ENCODE measurements at places on chromosomes 12 and 14.
A peak's percentile ranks its signal among the peaks of the same experiment; 100 is the strongest.

DNA sequence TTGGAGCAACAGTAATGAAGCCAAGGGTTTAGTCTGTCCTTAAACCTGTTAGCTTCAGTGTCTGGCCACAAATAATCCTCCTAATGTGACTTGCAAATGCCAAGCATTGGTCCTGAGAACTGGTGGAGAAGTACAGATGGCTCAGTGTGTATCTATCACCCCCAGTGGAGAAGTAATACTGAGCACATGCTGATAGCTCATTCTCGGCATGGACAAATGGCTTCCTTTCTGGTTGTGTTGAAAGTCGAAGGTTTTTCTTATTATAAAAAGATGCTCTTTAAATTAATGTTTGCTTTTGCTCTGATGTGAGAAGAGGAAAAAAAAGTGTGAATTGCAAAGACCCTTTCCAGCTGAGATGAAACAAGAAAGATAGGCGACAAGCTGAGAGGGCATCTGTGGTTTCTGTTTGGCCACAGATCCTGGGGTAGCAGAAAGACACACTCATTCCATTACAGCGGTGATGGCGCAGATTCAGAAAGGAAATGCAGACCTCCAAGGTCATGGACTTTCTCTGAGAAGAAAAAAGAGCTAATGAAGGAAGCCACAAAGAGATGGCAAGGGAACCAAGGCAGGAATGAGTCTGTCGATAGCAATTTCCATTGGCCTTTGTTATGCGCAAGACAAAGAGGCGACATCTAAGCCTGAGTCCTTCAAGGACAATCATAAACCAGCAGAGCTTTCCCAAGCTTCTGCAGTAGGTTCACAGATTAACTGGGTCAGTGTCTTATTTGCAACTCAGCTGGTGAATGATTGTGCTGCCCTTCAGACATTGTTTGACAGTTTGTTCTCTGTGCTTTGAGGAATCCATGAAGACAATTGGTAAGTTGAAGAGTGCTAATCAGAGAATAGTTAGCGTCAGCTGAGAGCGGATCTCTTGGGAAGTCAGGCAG is 155.5 kb upstream of the RGS6 start:
- no peak for DNase-seq

GRCh38 chr12:18148961-18149360 is 59.0 kb upstream of the RERGL start:
- no peak for DNase-seq

DNA sequence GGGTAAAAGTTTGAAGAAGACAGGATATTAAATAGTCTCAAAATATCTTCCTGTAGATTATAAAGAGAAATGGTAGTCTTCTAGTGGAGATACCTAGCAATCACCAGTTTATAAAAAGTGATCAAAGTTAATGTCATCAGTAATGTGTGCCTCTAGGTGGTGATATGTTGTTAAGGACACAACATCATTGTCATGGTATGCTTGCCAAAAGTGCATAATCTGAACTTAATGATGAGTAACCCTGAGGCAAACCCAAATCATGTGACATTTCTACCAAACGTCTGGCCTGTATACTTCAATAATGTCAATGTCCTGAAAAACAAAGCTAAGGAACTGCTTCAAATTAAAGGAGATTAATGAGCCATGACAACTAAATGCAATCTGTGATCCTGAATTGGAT is 214.7 kb downstream of the PHLDA1 start:
- no peak for DNase-seq

GRCh38 chr14:73968885-73969284 is 18.8 kb downstream of the COQ6 start:
- DNase-seq: no peak

DNA sequence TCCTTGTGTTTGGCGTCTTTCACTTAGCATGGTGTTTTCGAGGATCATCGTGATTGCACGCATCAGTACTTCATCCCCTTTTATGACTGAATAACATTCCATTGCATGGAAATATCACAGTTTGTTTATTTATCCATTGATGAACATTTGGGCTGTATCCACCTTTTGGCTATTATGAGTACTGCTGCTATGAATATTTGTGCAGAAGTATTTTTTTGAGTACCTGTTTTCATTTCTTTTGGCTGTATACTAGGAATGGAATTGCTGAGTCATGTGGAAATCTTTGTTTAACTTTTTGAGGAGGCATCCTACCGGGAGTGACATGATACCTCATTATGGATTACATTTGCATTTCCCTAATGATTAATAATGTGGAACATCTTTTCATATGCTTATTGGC is 66.4 kb downstream of the WNK1 start:
- no peak for DNase-seq

DNA sequence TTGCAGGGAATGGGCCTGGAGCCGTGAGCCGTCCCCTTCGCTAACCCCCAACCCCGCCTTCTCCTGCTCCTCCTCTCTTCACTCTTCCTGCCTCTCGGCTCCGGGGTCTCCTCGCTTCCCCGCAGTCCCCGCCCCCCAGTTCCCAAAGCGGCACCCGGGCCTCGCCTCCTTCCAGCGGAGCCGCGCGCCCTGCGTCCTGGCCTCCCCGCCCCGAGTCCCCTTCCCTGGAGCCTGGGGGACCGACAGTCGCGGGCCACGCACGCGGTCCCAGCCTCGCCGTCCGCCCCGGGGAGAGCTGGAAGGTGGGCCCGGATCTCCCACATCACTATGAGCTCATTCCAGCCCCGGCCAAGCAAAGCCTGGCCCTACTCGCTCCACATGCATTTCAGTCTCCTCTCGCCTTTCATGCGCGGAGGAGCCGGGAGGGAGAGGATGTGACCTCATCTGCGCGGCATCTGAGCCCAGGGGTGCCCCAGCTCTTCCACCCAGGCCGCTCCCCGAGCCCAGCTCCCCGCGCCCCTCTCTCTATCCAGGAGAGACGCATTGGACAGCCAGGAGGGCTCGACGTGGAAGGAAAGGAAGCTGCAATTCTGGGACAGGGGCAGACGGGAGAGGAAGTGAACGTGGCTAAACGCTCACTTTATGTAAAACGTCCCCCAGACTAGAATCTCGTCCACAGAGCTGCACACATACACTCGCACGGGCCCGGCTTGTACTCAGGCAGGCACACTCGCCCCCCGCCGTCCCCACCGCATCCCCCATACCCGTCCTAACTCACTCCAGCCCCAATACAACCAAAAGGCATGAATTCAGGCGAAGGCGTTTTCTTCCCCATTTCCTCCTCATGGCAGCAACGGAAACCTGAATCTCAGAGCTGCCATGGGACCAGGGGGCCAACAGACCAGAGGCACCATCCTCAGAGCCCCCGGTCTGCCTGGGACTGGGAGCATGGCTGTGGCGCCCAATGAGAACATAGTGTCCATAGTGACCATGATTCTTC is 108.7 kb upstream of the CCND2 start:
- DNase-seq: peak; percentile 34

GRCh38 chr12:102479939-102480338 is 424 bp downstream of the IGF1 start:
- no peak for DNase-seq

- DNase-seq: no peak
Measured at GRCh38 chr12:67803278-67803993, 154.9 kb downstream of the DYRK2 start.

- no peak for DNase-seq
Measured at GRCh38 chr14:76698191-76698590, 63.1 kb upstream of the VASH1 start.

DNA sequence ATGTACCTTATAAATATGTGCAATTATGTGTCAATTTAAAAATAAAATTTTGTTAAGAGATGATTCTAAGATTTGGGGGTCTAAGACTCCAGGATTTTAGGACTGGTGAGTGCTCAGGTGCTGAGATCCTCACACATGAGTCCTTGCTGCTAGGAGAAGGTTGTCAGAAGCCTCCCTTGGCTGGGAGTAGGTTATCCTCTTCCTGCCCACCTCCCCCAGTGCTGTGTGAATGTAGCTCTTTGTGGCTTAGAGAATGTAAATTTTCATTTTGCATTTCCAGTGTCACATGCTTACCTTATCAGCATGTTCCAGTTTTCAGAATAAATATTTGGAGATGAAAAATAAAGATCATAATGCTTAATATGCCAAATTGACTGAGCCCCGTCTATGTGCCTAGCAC is 114.2 kb upstream of the MDM1 start:
- DNase-seq: no peak

DNA sequence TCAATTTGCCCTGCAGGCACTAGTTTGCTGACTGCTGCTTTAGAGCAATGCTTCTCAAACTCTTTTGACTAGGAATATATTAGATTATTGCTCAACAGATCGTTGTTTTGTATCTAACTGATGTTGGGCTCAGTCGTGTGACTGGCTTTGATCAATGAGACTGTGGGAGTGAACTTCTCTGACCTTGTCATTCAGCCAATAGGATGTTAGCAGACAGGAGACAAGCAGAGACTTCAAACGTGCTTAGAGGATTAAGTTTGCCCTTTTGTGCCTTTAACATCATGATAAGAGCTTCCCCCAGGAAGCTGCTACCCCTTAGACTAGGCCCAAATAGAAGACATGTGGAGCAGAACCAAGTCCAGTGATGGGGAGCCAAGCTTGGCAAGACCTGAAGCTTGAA is 76.7 kb upstream of the ELK3 start:
- no peak for DNase-seq

DNA sequence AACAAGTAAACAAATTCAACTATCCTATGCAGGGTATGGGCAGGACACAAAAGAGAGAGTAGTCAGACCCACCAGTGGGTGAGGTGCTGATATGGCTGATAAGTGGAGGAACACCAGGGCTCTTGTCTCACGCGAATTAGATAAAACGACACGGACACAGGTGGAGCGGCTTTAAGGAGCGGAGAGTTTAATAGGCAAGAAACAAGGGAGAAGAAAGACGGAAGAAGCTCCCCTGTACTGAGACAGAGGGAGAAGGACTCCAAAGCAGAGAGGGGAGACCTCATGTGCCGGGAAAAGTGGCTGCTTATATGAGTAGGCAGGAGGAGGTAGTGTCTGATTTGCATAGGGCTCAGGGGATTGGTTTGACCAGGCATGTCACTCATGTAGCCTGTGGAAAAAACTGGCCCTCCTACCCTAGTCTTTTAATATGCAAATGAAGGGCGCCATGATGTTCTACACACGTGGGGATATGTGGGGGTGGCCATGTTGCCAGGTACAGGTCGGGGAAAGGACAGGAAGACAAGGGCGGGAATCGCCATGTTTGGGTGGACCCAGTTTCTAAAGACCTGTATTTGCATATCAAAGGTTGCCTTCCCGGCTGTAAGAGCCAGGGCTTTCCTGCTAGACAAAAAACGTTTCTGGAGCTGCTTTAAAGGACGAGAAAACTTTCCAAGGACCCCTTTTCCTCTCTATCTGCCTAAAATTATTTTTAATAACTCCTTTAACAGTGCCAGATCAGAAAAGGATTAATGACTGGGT is 28.8 kb downstream of the RPGRIP1 start:
- peak; percentile 25 for DNase-seq

GRCh38 chr14:77067632-77068516 is 30.2 kb upstream of the CIPC start:
- no peak for DNase-seq

DNA sequence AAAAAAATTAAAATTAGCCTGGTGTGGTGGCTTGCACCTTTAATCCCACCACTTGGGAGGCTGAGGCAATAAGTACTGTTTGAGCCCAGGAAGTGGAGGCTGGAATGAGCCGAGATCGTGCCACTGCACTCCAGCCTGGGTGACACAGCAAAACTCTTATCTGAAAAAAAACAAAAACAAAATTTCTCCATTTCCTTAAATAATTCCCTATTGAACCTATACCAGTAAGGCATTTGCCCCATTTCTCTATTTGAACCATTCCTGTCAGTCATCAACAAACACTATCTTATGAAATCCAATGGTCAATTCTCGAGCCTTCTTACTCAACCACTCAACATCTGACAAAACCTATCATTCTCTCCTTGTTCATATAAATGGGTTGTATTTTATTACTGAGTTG is 14.7 kb downstream of the SLC2A14 start:
- no peak for DNase-seq

DNA sequence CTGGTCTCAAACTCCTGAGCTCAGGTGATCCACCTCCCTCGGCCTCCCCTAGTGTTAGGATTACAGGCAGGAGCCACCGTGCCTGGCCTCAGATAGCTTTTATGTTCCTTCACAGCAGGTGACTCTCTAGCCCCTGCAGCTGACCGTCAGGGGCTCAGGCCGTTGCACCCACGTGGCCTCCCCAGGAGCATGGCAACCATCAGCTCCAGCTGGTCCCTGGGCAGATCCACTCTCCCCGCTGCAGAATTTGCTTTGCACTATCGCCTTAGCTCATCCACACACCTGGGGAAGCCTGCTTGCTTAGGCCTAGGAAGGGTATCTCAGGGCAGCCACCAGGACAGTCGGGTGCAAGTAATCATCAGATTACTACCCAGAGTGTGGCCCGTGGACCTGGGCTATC is 62.6 kb downstream of the TSPAN9 start:
- DNase-seq: no peak

DNA sequence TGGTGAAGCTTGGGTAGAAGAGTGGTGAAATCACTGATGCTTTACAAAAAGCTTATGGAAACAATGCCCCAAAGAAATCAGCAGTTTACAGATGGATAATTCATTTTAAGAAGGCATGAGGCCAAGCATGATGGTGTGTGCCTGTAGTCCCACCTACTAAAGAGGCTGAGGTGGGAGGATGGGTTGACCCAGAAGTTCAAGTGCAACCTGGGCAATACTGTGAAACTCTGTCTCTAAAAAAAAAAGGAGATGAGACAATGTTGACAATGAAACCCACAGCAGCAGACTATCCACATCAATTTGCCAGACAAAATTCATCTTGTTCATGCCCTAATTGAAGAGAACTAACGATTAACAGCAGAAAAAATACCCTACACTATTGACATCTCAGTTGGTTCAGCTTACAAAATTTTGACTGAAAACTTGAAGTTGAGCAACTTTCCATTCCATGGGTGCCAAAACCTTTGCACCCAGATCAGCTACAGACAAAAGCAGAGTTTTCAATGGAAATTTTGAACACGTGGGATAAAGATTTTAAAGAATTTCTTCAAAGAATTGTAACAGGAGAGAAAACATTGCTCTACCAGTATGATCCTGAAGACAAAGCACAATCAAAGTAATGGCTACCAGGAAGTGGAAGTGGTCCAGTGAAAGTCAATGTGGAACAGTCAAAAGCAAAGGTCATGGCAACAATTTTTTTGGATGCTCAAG is 26.7 kb downstream of the BTG1 start:
- no peak for DNase-seq

DNA sequence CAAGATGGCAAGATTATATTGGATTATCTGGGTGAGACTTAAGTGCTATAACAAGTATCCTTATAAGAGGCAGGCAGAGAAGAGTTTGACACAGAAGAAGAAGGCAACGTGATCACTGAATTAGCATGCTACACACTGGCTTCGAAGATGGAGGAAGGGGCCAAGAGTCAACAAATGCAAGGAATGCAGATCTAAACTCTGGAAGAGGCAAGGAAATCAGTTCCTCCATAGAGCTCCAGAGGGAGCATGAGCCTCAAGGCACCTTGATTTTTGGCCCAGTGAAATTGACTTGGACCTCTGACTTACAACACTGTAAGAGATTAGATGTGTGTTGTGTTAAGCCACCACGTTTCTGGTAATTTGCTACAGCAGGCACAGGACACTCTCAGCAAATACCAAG is 536.4 kb upstream of the SEL1L start:
- no peak for DNase-seq

DNA sequence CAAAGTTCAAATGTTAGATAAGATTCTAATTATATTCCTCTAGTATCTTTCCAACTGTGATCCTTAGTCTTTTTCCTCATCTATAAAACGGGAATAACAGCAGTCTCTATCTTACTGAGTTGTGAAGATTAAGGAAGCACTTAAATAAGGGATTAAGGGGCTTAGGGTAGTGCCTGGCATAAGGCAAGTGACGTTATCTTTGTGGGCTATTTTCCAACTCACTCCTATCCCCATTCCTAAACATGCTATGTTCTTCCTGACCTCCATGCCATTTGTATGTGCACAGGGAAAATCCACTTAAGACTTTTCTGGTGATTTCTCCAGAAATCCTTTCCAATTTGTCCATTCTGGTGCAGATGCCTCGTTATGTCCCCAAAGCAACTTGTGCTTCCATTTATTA is 33.3 kb downstream of the SUPT16H start:
- no peak for DNase-seq

Data from stimulated activated CD8-positive, alpha-beta memory T cell treated with anti-CD3 and anti-CD28 coated beads, Interleukin-4, amount 100 ng/mL, for 1 hour (primary cell).